CD4-positive, alpha-beta T cell treated with Interleukin-6 for 4 hours (primary cell): ENCODE measurements at places on chromosomes 7 and 10.

GRCh38 chr7:98054585-98054984, 52.1 kb upstream of the LMTK2 start:
- DNase-seq, result no peak

- DNase-seq, result no peak
Measured at GRCh38 chr10:68272833-68273232, 40.9 kb upstream of the ATOH7 start.

DNA sequence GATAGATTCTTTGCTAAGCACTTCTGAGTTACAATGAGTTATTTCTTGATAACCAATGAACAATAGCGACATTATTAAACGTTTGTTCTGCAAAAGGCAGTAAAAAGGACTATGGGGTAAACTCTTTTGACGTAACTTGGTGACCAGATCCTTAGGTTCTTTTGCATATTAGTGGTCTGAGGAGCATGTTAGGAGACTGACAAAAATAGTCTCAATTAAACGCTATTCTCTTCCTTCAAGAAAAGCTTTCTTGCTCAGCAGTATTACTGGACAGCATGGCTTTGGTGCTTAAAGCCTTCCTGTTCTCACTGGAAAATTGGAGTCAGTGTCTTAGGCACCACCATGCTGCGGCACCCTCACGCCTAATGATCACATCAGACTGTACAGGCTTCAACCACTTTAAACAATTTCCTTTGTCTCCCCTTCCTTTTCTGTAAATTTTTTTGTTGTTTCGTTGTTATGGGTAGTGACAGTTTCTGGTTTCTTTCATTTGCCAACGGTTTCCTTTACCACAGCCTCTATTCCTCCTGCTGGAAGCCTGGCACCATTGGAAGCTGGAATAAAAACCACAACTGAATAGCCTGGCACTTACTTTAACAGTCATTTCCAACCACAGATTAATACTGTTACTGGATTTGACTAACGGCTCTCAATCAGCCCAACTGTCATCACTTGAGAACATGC, 49.2 kb upstream of the FAM133B start:
- DNase-seq, result peak; percentile 9

DNA sequence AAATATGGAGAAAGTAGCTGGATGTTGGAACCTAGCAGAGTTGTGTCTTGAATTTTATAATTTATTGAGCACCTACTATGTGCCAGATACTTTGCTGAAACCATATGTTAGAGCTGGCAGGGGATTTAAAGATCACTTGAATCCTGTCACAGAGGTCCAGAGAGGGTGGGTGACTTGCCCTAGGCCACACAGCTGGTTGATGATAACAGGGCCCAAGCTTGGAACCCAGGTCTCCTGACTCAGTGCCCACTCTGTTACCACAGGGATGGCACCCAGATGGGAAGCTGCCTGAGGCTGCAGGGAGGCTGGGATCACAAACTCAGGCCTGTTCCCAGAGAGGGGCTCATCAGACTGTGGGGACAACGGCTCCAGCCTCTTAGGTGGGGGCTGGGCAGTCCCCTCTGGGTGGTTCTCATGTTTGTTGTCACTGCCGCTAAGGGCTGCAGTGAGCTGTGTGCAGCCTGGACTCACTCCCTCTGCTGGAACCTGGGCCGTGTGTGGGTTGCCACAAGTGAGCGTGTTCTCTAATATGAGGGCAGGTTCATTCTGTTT, 18.6 kb downstream of the GOLGA7B start:
- no peak for DNase-seq

GRCh38 chr7:157468221-157469111, 131.7 kb downstream of the DNAJB6 start:
- no peak for DNase-seq

GRCh38 chr7:158950914-158951635, 94.7 kb downstream of the DYNC2I1 start:
- no peak for DNase-seq

DNA sequence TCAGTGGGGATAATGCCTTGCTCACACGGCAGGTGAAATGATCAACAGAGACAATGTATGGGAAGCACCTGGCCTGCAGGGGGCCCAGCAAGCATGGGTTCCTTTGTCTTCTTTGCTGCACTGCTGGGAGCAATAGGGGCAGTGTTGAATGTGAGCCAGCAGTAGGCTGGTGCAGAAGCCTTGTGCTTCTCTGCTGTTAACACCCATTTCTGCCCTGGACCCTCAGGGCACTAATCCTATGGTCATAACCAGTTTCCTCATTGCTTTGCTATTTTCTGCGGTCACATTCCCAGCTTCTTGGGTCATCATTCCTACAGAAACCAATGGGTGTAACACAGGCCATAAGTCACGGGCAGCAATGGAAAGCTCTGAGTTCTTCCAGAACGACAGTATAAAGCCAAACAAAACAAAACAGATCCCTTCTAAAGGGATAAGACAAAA, 10.9 kb upstream of the LGI1 start:
- no peak for DNase-seq

DNA sequence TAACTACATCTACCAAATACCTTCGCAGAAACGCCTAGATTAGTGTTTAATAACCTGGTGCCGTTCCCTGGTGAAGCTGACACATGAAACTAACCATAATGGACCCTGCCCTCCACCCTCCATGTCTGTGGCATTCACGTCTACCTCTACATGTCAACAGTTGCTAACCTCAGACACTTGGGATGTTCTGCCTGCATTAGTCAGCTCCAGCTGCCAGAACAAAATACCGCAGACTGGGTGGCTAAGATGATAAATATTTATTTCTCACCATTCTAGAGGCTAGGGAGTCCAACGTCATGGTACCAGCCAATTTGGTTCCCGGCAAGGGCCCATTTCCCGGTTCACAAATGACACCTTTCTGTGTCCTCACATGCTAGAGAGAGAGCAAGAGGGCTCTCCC, 118.5 kb upstream of the CHST15 start:
- DNase-seq, result no peak

- no peak for DNase-seq
Measured at GRCh38 chr7:74292757-74293576, 3.8 kb downstream of the CLIP2 start.

- DNase-seq, result no peak
Measured at GRCh38 chr10:52297747-52298146, 16.3 kb upstream of the DKK1 start.

- peak; percentile 28 for DNase-seq
Measured at GRCh38 chr7:24971333-24972165, 8.4 kb downstream of the OSBPL3 start.
